Sigmoid colon (tissue), 7 donors: ENCODE measurements at places on chromosomes 2 and 18. TPM values are rescaled to one million over a fixed set of nuclear protein-coding genes. Genes with fewer than 3 reads are reported as not detected.

Gene LOXHD1
- 0.28 TPM for total RNA-seq

Gene COL3A1
- 402 TPM for total RNA-seq

Gene MTLN
- total RNA-seq, result 94.0 TPM

Gene DCC
- 0.36 TPM for total RNA-seq

Gene ASB18
- not detected for total RNA-seq

Gene STPG4
- not detected for total RNA-seq

Gene NCKAP5
- 0.83 TPM for total RNA-seq

Gene STAT4
- 2.3 TPM for total RNA-seq

Gene PRKAG3
- not detected for total RNA-seq

Gene C2orf78
- not detected for total RNA-seq

GRCh38 chr2:148593421-148593820, 51.1 kb upstream of the EPC2 start:
- DNase-seq, result no peak

DNA sequence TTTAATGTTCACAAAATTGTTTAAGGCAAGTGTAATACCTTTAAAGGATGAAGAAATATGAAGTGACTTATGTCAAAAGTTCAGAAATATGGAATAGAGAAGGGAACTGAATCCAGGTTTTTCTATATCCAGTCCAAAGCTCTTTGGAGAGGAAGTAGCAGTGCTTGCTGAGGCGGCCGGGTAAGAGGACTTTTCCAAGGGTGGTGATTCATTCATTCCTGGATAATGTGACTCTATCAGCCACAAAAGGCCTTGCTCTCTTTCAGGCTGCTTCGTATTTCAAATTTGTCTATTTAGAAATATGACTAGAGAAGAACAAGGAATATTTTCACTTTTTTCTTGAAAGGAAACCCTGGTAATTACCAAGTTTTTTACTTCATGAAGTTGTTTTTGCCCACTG, 830.1 kb upstream of the ZEB2 start:
- no peak for DNase-seq

- DNase-seq, result no peak
These were observed 89.8 kb downstream of the PRPF40A start for GRCh38 chr2:152627351-152627957.

DNA sequence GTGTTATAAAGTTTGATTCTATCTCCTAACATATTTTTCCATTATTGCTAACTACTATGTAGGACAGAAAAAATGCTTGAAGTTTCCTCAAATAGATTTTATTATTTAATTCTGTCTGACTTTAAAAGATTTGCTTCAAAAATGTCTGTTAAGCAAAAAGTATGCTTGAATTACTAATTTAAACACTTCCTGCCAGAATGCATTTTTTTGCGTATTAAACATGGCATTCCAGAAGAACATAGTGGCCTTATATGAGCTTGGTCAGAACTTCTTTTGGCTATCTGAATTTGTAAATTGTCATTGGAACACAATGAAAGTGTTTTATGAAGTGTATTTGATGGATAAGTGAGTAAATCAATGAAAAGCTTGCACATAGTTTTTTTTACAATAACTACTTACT, 37.8 kb downstream of the MBD5 start:
- no peak for DNase-seq

GRCh38 chr2:59005836-59006615, 764.9 kb upstream of the FANCL start:
- no peak for DNase-seq

DNA sequence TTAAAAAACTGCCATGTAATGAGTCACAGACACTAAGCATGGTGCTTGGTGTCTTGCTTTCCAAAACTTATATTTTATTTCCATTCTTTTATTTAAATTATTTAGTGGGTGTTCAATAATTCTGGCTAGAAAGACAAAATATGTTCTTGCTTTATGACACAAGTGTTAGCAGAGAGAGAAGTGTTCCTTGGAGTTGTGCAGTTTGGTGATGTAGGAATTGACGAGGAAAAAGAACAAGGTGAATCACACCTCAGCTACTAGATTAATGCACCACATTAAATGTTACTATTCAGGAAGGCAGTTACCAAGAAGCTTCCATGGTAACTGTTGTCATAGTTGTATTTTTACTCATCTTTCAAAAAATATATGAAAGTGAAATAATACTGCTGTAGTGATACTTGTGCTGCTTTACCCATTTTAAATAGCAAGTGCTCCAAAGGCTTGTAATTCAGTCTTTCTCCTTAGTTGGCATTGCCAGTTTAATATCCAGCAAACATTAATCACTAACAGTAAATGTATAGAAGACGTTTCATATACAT, 28.3 kb downstream of the ADAM23 start:
- no peak for DNase-seq

DNA sequence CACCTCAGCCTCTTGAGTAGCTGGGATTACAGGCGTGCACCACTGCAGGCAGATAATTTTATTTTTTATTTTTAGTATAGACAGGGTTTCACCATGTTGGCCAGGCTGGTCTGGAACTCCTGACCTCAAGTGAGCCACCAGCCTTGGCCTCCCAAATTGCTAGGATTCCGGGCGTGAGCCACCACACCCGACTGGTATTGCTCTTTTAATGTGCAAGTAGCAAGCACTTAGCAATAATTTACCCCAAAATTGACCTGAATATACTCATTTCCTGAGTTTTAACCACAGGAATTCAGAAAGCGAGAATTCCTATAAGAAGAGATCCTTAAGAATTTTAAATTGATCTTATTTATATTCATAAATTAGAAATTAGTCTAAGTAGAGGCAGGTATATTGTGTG, 169.1 kb downstream of the CDH2 start:
- DNase-seq, result no peak

GRCh38 chr2:181787310-181788048, 104.1 kb upstream of the ITPRID2 start:
- no peak for DNase-seq
